Retinal pigment epithelial cell (primary cell): ENCODE measurements at places on chromosomes 13 and 19.

- no peak for DNase-seq
These were observed 1149.8 kb upstream of the MIR17HG start for GRCh38 chr13:90197722-90198121.

DNA sequence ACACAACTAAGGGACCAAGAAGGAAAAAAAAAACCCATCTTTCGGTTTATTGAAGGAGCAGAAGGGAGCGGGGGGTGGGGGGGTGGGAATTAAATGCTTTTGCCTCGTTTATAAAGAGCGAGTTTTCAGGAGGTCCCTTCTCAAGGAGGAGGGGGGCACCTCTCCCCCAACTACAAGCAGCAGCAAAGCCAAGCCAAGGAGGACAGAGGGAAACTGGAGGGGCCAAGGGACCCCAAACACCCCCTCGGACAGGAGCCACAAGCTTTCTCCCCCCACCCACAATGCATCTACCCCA is 2.4 kb downstream of the IRF2BP1 start:
- no peak for DNase-seq

GRCh38 chr13:75870397-75870903 is 234.3 kb downstream of the LMO7 start:
- DNase-seq = no peak

DNA sequence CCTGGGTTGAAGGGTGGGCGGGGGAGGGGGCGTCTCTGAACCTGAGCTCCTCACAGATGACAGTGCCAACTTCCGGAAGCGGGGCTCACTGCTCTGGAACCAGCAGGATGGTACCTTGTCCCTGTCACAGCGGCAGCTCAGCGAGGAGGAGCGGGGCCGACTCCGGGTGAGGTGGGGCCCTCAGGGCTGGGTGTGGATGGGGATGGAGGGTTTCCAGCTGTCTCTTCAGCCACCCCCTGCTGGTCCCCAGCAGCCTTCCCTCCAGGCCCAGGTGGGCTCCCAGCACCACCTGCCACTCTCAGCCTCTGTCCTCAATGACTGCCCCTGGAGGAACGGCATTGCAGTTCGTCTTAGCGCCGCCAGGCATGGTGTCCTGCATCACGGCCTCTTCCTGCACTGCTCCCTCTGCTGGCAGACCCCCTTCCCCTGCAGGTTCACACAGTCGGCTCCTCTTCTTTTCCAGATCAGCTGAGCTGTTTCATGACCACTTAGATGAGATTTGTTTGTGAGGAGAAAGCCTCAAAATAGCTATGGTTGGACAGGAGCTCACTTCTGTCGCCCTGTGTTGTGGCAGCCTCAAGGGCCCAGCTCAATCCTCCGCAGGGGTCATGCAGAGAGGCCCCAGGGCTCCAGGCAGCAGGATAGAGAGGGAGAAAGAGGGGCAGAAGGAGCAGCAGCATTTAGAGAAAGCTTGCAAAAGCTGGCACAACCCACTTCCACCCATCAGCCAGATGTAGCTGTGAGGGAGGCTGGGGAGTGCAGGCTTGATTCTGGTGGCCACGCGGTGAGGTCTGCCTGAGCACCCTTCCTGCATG is 2.5 kb upstream of the GARIN5A start:
- DNase-seq = no peak

- no peak for DNase-seq
These were observed 36.9 kb downstream of the RGCC start for GRCh38 chr13:41494202-41494601.

DNA sequence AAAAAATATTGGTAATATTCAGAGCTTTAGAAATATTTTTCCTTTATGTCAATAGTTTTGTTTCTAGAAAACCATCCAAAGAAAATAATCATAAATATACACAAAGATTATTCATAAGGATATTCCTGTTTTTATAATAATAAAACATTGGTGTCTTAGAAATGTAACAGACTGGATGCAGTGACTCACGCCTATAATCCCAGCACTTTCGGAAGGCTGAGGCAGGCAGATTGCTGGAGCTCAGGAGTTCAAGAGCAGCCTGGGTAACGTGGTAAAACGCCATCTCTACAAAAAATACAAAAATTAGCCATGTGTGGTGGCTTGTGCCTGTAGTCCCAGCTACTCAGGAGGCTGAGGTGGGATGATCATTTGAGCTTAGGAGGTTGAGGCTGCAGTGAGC is 106.8 kb downstream of the DHRS12 start:
- no peak for DNase-seq

DNA sequence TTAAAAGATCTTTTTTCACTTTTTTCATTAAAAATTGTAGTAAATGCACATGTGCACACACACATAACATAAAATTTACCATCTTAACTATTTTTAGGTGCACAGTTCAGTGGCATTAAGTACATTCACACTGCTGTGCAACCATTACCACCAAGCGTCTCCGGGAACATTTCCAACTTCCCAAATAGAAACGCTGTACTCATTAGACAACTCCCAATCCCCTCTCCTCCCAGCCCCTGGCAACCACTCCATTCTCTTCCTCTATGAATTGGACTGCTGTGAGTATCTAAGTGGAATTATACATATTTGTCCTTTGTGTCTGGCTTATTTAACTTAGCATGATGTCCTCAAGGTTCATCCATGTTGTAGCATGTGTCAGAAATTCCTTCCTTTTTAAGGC is 11.6 kb downstream of the GJB2 start:
- no peak for DNase-seq
